ENCODE measurements at places on chromosomes 3 and 15.

GRCh38 chr3:64863226-64864212, 175.7 kb upstream of the ADAMTS9 start:
- no peak for DNase-seq

GRCh38 chr15:89825271-89825940, 10.8 kb upstream of the ANPEP start:
- DNase-seq, result no peak

DNA sequence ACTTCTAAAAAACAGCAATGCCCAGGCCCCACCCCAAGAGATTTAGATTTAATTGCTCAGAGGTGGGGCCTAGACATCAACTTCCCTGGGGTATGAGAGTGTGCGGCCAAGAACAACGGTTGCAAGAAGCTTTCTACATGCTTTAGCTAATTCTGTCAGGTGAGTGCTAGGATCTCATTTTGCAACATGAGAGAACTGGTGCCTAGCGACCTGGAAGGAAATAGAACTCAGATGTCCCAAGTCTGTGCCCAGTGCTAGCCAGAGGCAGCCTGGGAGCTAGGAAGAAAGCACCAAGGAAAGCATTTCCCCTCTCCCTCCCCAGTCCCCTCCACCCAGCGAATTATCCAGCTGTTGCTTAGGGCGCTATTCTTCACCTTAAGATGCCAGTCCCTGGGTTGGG, 22.9 kb upstream of the HRH1 start:
- no peak for DNase-seq

DNA sequence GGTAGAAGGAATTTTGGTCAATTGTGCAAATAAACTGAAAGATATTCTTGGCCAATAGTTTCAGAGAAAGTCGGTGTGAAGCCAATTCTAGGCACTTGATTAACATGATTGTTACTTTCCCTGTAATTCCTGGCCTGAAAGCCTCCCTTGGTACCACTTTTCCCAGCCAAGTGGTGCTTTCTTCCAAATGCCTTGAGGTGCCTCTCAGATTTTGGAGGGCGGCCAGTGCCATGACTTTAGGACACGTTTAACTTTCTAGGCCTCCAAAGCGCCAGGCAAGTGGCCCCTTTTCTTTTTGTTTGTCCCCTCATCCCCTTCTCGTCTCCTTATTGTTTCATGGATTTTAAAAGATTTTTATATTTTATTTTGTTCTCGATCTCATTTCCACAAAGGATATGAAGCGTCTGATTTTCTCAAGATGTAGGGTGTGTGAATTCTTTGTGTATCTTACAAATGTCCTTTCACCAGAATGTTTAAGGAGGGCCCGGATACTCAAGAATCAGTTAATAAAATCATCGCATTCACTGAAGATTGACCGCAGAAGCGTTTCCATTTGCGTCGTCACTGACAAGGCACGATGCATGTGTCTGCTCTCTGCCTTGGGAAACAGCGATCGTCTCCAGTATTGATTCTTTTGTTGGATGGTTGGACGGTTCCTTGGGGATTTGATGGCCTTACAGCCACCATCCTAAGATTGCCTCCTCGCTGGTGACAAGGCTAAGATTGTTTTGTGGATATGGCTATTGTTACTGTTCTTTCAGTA, 87.8 kb downstream of the ASB7 start:
- DNase-seq, result no peak

DNA sequence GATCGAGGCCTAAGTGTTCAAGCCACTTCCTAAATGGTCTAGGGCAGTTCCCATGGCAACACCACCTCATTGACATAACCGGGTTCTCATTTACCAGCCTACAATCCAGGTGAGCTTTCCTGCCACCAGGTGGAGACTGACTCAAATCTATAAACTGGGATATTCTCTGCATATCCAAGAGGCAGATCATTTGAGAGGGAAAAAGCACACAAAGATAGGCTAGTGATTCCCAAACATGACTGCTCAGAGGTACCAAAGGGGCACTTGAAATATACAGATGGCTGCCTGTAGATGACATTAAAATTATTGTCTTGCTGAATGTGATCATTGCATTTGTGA, 141.3 kb upstream of the PROK2 start:
- DNase-seq, result peak; percentile 23

- no peak for DNase-seq
These were observed 3.4 kb upstream of the COL7A1 start for GRCh38 chr3:48598323-48599076.

GRCh38 chr3:57841818-57842217, 85.7 kb downstream of the SLMAP start:
- DNase-seq, result no peak

DNA sequence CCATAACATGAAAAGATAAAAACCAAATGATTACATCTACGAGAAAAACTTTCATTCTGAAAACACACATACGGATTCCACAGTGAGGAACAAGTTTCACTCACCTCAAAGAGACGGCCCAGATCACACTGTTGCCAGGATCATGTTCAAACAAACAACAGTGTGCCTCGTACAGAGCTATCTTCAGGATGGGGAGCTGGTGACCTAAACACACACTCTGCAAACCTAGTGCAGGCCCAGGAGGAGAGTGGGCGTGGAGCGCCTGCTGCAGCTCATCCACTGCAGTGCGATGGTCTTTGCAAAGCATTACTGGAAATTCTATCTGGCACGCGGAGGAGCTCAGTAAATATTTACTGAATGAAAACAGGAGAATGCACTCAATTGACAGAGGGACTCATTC, 38.5 kb downstream of the TAMM41 start:
- DNase-seq, result no peak
